NCI-H1417 treated with DMSO at 0.1 percent for 48 hours (cell line): ENCODE measurements at places on chromosomes 3 and 15.
A peak's percentile ranks its signal among the peaks of the same experiment; 100 is the strongest.

DNA sequence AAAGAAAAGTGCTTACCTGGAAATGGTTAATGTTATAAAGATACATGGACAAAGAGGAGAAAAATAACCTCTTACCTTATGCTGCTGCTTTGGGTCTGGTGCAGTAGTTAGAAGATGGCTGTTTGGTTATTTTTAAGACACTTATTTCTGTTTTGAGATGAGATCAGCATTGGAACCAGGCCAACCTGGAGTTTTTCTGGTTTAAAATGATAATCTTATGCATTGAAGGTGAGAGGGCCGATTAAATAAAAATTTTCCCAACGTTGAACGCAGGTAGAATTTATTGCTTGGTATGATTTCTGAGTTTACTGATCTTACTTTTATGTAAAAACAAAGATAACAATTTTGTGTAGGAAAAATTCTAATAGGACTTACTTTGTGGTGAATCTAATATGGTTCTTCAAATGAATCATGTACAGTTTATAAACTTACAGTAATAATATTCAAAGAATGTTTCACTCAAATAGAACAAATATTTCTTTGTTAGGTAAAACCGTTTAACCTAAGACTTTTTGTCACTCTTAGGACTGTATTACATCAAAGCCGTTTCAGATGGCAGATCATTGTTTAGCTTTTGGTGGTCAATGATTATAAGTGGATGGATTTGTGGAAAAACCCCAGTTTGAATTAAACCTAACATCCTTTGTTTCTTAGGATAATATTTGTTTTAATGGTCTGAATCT, 14.9 kb downstream of the UBE2E2 start:
- no peak for DNase-seq

DNA sequence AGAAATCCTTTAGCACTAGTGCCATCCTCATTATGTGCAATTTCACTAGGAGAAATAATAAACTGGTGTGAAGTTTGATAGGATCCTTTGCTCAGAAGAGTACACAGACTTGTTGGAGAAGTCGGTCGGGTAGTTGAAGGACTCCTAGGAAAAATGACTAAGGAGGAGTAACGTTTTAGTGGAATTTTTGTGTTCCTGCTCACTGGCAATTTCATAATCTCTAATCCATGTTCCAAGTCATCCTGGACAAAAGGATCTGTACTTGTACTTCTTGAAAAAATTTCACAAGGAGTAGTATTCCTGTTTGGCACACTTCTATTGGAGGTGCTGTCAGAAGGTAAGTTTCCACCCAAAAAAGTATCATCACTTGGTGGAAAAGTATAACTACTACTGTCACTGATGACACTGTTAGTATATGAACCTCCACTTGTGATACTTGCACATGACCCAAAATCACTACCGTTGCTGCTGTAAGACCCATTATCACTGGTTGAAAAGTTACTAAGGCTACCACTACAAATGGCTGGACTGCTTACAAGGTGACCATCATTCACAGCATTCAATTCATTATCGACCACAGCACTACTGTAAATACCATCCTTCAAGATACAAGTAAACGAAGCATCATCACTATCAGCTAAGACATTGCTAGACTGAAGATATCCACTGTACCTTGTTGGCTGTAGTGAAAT, 77.4 kb downstream of the NEDD4 start:
- DNase-seq = no peak

- no peak for DNase-seq
Observed at GRCh38 chr3:122227036-122227781, 43.7 kb downstream of the CASR start.

- DNase-seq = no peak
Observed at GRCh38 chr3:143822374-143822773, 25.9 kb downstream of the SLC9A9 start.

DNA sequence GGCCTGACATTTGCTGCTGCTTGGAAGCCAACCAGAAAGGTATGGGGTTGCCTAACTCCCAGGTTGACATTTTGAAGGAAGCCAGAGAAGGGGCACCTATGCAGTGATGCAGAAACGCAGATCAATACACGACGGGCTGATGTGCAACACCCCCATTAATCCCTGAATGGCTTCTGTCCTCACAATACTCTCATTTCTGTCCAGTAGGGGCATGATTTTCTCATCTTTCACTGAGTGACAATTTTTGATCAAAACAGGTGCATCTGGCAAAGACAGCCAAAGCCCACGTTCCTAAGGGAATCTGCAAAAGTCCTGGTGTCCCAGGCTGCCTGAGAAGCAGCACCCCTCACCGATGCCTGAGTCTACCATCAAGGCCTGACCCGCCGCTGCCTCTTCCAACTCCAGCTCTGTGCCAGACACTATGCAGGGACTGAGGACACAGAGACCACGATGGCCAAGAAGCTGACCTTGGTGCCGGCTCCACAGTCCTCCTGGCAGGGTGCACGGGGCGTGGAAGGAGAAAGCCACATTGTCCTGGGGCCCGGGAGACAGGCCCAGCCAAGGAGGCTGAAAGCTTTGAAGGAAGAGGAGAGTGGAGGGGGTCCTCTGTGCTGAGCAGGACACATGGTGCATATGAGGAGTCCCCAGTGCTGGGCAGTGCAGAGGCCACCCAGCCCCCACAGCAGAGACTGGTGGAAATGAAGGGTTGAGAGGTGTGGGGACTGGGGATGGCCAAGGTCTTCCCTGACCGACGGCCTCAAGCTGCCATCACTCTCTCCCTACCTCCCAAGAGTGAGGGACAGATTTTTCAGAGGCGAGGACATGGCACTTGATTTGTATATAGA, 159.6 kb downstream of the NUP210 start:
- DNase-seq = no peak

DNA sequence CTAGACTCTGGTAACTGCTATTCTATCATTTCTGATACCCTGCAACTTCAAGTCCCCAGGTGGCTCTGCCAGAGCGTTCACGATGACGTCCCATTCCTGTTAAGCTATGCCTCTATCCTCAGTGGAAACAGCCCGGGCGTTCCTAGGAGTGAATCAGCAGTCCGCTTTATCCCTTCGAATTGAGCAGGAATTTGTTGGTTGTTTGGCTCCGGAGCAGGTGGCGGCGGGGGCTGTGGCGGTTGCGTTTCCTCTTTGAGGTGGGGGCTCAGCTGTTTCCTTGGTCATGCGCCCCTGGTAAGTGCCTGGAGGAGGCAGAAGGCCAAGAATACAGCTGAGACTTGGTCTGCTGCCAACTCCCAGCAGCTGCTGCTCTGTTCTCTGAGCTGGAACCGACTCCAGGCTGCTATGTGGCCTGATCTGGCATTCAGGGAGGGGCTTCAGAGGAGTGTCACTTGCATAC, 25.2 kb downstream of the ARPP21 start:
- DNase-seq = peak; percentile 39

- DNase-seq = no peak
Observed at GRCh38 chr3:66037986-66038369, 740 bp downstream of the MAGI1 start.

DNA sequence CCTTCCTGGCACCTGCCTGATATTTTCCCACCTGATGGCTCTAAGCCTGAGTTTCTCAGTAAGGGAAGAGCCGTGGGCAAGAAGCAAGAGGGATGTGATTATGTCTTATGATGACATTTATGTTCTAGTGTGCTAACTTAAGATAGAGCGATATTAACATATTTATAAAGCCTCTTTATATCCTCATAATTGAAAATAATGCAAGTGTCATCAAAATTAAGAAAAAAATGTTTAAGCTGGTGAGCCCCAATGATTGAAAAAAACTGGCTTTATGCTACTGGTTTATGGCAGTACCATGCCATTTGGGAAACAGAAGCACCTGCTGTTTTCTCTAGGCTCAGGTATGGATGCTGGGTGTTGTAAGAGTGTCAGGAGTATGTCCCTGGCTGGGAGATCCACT, 431.5 kb upstream of the TPM1 start:
- no peak for DNase-seq

DNA sequence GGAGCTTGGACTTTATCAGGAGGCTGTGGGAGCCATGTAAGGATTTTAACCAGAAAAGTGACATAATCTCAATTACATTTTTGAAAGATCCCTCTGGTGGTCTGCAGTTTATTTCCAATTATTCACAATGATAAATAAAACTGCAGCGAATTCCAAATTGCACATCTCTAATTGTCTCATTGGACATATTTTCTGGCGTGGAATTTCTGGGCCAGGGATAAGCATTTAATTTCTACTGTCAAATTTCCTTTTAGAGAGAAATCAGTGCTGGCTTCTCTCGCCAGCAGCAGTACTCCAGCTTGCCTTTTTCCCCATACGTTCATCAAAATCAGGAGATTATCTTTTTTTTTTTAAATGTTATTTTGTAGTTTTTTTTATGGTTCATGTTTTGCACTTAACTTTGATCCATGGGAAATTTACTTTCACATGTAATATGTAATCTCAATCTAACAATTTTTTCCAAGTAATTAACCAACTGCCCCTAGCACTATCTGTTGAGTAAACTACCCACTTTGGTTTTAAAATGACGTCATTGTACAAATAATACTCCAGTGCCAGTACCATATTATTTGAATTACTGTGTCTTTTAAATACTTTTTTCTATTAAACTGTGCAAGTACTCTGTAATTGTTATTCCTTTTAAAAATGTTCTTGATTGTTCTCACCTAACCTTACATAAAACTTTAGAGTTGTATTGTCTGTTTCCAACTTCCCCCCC, 251.8 kb downstream of the ADAMTSL3 start:
- DNase-seq = no peak

- DNase-seq = no peak
Observed at GRCh38 chr3:13072600-13073325, 466 bp downstream of the IQSEC1 start.

- no peak for DNase-seq
Observed at GRCh38 chr3:49352281-49352680, 5.9 kb downstream of the GPX1 start.

DNA sequence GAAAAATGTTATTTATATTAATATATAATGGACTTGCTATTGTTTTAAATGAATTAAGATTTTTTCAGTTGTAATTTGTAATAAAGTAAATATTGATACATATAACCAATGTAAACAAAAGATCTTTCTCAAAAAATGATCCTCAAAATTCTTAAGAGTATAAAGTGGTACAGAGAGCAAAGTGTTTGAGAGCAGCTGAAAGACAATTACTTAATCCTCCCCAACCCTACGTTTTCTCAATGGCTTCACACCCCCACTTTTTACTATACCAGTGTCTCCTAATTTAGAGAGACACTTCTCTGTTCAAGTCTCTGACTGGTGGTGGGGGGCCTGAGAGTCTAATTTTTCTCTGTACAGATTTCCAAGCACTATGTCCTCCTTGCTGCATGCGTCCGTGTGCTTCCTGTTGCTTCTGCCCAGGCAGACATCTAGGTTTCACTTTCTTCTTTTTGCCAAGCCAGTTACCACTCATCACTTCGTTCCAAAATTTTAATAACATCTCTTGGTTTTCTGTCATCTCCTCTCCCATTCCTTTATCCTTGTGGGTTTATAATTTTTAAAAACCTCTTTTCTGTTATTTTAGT, 276.3 kb upstream of the DNAJC19 start:
- DNase-seq = no peak

DNA sequence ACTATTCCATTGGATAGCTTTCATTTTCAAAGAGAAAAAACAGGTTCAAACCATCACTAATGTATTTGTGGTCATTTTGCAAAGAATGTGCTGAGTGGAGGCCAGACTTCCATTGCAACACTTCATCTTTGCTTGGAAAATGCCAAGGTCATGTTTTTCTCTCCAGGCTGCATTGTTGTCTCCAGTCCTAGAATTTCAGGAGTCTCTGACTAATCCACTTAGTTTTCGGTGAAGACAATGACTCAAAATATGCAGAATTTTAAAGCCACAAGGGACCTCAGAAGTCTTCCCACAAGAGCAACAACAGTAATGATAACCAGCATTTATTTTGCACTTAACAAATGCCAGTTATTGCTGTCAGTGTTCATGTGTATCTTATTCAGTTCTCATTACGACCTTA, 277.0 kb downstream of the RYR3 start:
- DNase-seq = no peak

GRCh38 chr3:101932326-101933068, 83.2 kb downstream of the NFKBIZ start:
- DNase-seq = no peak

DNA sequence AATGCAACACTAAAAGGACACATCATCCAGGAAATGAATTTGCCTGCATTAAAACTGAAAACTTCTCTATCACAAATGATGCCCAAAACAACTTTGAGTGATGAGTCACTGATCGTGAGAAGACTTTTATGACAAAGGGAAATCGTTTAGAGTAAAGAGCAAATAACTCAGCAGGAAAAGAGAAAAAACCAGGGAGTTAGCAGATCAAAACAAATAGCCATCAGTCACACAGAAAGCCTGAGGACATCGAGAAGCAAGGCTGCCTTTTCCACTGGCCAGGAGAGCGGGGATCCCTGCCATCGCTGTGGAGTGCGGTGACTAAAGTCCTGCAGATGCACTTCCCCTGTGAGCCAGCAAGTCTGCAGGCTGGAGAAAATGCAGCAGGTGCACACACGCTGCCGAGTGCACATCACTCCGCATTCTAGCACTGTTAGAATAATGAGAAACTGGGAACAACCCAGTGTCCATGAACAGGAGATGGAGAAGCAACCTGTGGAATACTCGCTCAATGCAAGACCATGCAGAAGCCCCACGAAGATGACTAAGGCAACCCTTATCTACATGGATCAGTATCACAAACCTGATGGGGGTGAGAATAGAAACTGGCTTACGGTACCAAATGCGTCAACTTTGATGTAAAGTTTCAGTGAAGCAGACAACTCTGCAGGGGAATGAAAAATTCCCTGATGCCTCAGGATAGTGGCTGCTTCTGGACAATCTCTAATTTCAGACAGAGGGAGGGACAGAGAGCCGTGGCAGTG, 86.4 kb downstream of the NSMCE3 start:
- DNase-seq = no peak

DNA sequence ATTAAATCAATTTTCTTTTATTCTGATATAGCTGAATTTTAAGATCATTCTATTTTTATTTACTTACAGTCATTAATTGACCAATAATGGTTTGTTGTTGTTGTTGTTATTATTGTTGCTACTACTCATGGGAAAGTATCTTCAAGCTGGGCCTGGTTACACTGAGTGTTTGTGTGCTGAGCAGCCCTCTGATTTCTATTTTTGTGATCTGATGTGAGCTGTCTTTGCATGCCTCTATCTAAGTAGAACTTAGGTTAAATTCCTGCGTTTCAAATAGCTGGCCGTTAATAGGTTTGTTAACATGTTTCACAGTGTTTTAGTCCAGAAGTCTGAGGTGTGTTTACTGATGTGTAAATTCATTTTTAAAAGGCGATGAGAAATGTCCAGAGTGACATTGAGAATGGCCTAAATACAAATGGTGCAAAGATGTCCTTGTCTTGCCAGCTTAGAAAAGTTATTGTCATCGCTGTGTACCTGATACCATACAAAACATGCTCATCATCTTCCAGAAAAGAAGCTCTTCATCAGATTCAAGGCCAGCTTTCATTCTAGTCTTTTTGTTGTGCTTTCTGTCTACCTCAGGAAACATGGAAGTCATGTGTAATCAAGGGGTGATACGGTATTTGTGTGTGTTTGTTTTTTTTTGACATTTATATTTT, 15.8 kb downstream of the ARIH2 start:
- DNase-seq = no peak

- no peak for DNase-seq
Observed at GRCh38 chr3:171336406-171336805, 123.8 kb downstream of the TNIK start.
